ENCODE measurements at places on chromosomes 4 and X.

DNA sequence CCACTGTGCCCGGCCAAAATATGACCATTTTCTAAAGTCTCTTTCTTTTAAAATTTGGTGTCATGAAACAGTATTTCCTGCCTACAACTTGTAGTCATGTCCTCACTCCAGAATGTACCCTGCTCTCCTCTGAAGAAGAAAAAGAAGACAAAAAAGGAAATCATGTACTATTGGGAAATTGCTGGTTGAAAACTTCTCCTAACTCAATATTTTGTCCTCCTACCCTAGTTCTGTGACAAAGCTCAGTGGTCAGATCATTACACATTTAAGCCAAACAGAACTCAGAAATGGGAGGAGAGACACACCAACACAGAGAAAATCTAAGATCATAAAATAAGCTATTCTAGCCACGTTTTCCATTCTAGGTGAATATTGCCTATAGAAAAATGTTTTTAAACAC lies 127.7 kb downstream of the IRF2 start:
- no peak for DNase-seq

DNA sequence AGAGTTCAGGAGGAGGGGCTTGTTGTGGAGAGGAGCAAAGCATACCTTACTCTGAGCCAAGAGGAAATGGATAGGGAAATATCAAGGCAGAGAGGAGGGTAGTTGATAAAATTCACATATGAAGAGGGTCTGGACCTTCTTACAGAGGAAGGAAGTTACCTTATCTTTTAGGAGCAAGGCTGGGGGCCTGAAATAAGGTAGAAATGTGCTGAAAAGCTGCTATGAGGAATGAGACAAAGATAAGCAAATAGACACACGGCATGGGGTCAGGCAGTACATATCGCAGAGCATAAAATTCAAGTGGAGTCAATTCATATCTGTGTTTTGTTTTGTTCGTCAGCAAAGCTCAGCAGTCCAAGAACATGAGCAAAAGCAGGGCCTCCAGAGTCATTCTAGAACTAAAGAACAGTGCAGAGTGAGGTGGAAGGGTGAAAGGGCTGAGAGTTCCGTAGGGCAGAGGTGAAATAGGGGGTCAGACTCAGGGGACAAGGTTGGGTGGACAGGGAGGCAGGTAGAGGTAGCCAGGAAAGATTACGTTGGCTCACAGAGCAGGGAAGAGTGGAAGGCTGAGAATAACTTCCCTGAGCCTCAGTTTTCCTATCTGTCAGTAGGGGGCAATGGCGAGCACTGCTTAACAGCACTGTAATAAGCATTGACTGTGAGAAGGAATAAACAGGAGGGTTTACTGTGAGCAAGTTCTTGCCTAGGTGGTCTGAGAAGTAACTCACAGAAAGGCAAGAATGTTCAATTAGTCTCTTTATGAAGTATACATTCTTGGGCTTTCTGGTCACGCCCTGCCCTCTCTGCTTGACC lies 9.2 kb downstream of the VSIG4 start:
- DNase-seq: peak; percentile 14

DNA sequence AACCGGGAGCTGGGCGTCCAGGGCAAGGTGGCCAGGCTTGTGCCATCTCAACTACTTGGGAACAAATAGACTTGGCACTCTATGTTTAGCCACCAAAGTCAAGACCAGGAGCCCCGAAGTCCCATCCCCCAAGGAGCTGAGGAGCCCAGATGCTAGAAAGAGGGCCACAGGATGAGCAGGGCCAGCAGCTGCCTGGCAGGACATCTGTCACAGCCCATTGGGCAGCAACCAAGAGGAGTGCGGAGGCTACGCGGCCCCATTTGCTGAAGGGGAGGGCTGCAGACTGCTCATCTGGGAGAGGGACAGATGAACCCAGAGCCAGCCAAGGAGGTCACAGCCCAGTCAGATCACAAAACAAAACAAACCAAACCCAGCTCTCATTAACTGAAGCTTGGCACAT lies 22.9 kb upstream of the SOWAHD start:
- DNase-seq: no peak

GRCh38 chr4:38330936-38331335 lies 333.1 kb upstream of the KLF3 start:
- DNase-seq: no peak

DNA sequence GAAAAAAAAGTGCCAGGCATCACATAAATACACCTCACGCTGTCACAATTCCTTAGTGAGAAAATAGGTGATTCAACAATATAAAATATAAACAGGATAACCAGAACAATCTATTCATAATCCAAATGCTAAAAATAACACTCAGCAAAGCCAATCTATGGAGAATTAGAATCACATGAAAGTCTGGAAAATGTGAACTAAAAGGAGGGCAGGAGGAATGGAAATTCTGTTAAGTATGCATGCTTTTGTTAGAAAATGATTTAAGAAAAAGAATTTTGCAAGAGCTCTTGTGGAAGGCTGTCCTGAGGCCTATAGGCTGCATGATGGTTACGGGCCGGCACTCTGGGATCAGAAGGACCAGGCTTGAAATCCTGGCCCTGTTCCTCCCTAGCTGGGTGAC lies 70.6 kb upstream of the PROM1 start:
- DNase-seq: no peak

GRCh38 chrX:95762716-95763115 lies 921.9 kb upstream of the DIAPH2 start:
- DNase-seq: no peak

DNA sequence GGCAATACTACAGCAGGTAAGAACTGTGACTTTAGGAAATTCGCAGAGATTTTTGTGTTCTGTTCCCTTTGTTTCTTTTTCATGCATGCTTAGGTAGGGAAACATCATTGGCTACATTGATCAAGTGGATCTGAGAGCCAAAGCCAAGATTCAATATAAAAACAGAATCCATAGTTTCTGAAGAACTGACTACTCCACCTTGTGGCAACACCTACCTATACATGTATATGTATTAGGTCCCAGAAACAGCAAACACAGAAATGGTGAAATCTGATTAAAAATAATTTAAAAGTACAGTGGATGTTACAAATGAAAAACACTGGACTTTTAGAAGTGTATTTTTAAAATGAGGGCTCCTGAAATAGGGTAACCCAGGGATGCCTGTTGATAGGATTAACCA lies 322.6 kb upstream of the MAOA start:
- no peak for DNase-seq

- DNase-seq: peak; percentile 5
Observed at GRCh38 chrX:96721354-96721753, 36.7 kb downstream of the DIAPH2 start.

DNA sequence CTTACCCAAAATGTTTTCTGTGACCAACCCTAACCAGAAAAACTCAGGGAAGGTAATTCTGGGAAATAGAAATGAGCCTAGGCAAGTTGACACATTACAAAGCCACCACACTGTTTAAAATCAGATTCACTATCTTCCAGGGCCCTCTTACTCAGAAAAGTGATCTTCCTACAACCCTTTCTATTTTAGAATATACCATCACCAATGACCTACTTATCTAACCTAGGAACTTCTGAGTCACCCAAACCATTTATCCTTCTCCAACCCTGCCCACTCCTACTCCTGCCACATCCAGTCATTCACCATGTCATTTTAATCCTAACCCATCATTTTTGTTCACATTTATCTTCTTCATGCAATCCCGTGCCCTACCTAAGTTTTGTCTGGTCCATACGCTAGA lies 89.9 kb downstream of the FTHL17 start:
- no peak for DNase-seq

GRCh38 chr4:169341490-169341889 lies 70.7 kb upstream of the SH3RF1 start:
- DNase-seq: no peak

DNA sequence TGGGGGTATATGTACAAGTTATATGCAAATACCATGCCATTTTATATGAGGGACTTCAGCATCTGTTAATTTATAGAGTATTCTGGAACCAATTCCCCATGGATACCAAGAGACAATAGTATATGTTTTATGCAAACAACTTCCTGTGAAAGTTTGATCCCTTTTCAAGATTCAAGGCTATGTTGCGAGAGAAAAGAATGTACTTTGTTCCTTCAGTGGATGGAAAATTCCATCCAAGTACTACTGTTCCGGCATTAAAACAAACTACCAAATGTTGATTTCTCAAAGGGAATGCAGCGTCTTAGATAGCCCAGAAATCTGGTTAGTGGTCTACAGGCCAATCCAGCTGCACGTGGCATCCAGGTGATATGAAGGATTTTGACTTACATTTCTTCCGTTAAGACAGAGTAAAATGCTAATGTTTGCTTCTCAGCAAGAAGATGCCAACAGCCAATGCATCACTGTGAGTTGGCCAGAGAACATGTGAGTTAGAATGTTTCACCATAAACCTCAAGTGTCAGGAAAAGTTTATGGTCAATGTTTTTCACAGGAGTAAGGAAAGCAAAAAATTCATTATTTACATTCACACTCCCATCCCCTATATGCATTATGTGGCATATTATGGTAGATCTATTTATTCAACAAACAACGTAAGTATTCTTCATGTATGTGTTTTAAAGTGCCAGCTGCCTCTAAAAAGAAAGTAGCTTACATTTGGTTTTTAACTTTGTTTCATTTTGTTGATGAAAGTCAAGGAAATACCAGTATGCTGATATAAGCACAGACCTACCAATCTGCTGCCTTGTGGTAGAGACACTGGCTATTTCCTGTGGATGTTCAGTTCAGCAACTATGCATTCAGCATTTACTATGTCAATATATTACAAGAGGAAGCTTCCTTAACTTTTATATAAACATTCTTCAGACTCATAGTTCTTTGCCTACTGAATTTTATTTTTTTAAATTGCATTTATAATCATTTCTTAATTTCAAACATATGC lies 44.4 kb downstream of the METTL14 start:
- DNase-seq: no peak

GRCh38 chr4:84719115-84719514 lies 136.2 kb downstream of the CDS1 start:
- no peak for DNase-seq

DNA sequence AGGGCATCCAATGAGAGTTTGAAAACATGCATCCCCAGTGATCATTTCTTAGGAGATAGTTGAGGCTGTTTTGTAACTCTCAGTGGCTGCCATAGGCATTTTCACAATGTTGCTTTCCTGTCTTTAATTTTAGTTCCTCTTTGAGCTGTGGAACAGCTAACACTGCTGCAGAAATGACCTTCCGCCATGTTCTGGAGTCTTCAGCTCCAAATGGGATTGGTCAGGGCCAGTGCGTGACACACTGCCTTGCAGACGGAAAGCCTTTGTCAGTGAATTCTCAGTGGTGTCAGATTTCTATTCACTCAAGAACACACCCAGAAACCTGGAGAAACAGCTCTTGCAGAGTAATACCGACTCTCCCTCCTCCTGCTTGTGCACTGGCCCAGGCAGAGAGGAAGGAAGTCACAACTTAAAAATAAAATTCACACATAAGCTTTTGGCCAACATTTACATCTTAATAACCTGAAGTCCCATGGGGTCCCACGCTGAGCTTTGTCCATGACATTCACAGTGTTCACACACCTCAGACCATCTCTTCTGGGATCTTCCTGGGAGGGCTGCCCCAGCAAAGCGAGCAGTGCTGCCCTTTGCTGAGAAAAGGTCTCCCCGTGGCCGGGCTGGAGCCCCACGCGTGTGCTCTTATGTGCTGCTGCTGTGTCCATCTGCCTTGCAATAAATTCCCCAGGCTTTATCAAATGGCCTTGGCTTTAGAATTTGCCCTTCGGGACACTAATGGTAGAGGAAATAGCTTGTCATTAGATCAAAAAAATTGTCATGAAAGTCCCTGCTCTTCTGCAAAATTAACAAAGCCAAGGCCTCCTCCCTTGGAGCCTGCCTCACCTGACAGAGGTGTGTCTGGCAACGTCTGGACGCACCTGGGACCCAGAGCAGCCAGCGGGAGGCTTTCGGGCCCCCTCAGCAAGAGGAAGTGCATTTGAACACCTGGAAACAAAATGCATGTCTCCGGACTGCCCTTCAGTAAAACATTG lies 126.8 kb downstream of the IRF2 start:
- DNase-seq: peak; percentile 63

- no peak for DNase-seq
Observed at GRCh38 chr4:2714061-2714770, 41.9 kb downstream of the TNIP2 start.

DNA sequence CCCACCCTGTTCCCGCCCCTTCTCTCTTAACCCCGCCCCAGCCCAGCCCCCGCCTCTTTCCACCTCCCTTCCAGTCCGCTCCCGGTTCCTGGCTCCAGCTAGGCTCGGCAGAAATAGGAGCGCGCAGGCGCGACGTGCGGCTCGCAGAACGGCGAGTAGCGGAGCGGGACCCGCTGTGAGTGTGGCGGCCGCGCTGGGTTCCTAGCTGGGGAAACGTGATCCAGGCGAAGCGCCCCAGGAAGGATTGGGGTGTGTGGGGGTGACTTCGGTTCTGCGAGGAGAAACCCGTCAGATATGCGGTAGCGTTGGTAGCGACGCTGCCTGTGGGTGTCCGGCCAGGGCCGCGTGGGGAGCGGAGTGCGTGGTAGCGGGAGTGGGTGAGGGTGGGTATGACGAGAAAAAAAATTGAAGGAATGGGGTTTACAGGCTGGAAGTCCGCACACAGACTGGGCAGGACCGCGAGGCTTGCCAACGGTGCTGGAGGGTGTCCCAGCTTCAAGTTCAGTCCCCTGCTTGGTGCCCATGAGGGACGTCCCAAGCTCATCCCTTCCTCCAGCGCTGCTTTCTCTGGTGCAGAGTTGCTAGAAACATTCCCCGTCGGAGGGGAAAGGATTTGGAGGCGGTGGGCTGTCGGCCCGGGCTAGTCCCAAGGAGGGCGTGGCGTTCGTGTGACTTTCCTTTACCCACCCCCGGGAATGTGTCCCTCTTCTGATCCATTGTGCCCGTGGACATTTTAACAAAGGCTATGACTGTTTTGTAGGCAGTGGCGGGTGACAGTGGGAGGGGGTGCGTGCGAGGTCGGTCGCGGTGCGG lies at the start of gene PRRG1:
Gene PRRG1 (plus strand): TSS at position 144 of the 813 bp plus-strand sequence. CDS start 56,886 bp downstream, outside the sequence.
- DNase-seq: no peak

DNA sequence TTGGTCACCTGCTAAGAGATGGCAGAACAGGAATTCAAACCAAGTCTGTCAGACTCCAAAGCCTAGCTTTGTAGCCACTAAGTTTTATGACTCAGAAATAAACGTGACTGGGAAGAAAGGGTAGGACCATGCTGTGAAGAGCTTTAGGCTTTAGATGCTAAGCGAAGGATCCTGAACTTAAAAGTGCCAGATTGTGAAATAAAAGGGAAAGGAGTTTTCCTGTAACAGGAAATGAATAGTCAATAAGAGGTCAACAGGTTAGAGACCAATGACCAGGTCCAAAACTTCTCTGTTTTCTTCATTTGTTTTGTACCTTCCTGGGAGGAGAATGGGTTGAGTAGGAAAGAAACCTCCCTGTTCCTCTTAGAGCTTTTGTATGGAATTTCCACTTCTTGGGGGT lies 98.8 kb upstream of the EOLA2 start:
- no peak for DNase-seq

- no peak for DNase-seq
Observed at GRCh38 chr4:84977396-84977795, 10.9 kb upstream of the WDFY3 start.

GRCh38 chrX:18034945-18035344 lies 173.8 kb upstream of the RAI2 start:
- no peak for DNase-seq

DNA sequence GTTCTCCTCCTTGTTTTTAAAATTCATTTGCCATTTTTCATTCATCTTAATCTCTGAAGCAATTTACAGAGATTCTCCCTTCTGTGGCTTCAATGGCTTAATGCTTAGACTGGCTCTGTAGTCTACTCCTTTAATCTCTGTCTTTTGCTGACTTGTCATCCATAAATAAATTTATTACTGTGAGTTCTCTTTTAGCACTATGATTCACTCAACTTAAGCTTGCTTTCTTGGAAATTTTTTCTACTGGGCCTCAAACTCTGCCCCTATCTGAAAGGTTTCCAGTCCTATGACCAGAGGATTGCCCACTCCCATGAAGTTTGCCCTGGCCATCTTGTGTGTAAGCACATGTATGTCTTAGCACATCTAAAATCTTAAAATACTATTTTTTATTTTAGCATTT lies 251.1 kb downstream of the DCLK2 start:
- no peak for DNase-seq
